ENCODE measurements at places on chromosomes 16 and 17.
A peak's percentile ranks its signal among the peaks of the same experiment; 100 is the strongest.

GRCh38 chr16:19781226-19781625 is 63.2 kb downstream of the IQCK start:
- no peak for DNase-seq

DNA sequence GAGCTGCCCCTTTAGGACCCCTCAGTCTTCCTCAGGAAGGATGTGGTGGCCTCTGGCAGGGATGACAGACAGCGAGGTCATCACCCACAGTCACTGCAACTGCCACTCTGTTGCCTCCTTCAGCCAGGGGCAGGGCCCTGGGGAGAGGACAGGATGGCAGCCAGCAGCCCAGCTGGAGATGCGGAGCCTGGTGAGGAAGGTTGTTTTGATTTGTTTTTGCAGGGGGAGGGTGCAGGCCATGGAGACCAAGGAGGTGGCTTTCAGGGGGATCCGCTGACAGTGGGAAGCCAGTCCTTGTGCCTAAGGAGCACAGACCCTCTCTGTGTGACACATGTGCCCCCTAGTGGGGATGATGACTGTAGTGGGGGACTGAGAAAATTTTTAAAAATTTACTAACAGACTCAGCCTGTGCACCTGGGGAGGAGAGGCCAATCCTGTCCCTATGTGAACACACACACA is 7.4 kb downstream of the PRCD start:
- peak; percentile 57 for DNase-seq

- no peak for DNase-seq
Measured at GRCh38 chr17:29342158-29342765, 47.9 kb upstream of the TAOK1 start.

GRCh38 chr17:65918916-65919315 is 273.0 kb downstream of the CEP112 start:
- DNase-seq, result no peak

GRCh38 chr17:78020717-78021108 is 62.2 kb downstream of the TNRC6C start:
- no peak for DNase-seq

- no peak for DNase-seq
Measured at GRCh38 chr16:22023505-22023904, 15.6 kb downstream of the MOSMO start.

- DNase-seq, result no peak
Measured at GRCh38 chr17:61251939-61252865, 147.4 kb upstream of the TBX2 start.
